ENCODE measurements at places on chromosomes 12 and 14.

GRCh38 chr12:203462-204260 is 10.3 kb downstream of the SLC6A12 start:
- no peak for DNase-seq

- no peak for DNase-seq
These were observed 159.8 kb downstream of the TGFB3 start for GRCh38 chr14:75821831-75822521.

DNA sequence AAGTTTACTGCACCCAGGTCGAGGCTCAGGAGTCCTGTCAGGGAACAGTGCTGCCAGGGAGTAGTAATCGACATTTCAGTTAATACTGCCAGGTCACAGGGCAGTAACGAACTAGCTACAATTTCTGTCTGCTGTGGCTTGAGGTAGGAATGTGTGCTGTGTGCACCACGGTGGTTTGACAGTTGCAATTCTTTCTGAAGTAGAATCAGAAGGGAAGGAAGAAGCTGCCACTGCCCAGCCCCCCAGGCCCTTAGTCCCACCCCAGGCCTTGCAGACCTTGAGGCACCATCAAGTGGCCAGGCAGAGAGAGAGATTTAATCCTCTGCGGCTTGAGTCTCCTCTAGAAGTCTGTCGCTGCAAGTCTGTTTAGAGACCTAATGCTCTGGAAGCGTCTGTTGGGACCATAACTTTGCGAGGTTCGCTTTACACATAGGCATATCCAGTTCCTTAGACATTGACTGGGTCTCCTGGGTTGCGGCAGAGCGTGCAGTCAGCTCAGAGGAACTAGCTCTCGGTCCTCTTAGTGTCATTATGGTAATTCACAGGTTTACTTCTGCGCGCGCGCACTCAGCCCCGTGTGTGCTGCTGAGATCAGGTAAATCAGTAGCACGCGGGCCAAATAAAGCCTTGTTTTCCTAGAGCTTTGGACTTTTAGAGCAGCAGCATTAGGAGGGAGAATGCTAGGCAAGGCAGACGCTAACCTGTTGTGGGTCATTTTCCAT is 9.8 kb downstream of the NKX2-1 start:
- DNase-seq = no peak

DNA sequence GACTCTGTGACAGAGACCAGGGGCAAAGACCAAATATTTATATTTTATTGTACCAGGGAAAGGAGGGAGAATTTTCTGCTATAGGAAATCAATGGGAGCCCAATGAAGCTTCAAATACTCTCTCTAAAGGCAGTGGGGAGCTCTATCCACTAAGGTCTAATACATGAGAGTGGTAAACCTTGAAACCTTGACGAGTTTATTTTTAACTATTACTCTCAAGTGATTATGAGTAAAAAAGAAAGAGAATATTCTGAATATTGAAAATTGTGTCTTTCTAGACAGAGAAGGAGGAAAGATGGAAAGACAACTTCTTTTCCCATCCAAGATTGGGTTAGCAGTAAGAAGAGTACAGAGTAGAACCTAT is 1722.1 kb upstream of the SEL1L start:
- no peak for DNase-seq

GRCh38 chr14:99207456-99207855 is 64.5 kb downstream of the BCL11B start:
- no peak for DNase-seq

DNA sequence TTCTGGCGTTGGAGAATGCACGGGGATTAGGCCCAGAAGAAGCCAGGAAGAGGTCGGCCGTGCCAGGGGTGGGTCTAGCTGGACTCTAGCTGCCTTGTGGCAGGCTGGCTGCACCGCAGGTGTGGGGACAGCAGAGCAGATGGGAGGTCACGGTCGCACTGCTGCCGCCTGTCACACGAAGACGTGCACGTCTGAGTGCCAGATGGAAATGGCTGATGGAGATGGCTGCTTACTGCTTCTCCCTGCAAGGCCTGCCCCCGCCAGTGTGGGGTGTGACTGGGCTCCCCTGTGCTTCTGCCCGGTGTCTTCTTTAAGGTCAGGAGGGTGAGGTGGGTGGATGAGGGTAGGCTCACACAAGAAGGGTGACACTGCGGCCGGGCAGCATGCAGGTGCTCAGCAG is 79.0 kb downstream of the MOK start:
- DNase-seq = no peak

GRCh38 chr14:99270458-99271220 is 1.4 kb downstream of the BCL11B start:
- DNase-seq = no peak

- DNase-seq = no peak
These were observed 224.9 kb downstream of the NTF3 start for GRCh38 chr12:5656836-5657235.

- DNase-seq = no peak
These were observed 8.9 kb downstream of the TGFB3 start for GRCh38 chr14:75972801-75973421.

GRCh38 chr12:95998611-95999286 is 2.6 kb upstream of the HAL start:
- DNase-seq = peak; percentile 42

DNA sequence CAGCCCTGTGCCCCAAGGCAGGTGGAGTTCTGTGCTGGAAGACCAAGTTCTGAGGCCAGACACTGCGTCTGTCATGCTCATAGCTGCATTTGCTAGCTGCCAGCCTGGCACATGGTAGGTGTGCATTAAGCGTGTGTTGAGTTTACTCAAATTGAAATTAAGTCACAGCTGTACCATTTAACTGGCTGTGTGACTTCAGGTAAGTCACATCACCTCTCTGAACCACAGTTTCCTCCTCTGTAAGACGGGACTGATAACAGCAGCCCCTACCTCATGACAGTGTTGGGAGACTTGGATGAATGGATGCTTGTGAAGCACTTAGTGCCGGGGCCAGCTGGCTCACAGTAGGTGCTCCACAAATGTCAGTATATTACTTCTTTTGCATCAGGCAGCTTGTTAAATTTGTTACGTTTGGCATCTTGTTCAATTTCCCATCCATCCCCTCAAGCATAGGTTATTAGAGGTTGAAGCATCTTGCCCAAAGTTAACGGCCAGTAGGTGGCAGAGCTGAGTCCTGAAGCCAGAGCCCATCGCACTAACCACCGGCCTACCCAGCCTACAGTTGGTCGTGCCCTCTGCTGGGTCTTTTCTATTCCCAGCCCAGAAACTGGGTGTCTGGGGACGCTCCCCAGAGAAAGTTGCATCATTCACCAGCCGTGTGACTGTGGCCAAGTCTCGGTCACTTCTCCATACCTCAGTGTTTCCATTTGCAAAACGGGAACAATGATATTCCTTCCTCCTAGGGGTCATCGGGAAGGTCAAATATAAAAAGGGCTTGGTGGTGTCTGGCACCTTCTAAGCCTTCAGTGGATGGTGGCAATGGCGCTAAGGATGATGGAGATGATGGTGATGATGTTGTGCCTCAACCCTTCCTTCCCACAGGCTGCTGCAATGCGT is 4.5 kb downstream of the DAO start:
- peak; percentile 56 for DNase-seq

GRCh38 chr12:53738406-53739213 is 11.4 kb upstream of the CALCOCO1 start:
- DNase-seq = no peak

DNA sequence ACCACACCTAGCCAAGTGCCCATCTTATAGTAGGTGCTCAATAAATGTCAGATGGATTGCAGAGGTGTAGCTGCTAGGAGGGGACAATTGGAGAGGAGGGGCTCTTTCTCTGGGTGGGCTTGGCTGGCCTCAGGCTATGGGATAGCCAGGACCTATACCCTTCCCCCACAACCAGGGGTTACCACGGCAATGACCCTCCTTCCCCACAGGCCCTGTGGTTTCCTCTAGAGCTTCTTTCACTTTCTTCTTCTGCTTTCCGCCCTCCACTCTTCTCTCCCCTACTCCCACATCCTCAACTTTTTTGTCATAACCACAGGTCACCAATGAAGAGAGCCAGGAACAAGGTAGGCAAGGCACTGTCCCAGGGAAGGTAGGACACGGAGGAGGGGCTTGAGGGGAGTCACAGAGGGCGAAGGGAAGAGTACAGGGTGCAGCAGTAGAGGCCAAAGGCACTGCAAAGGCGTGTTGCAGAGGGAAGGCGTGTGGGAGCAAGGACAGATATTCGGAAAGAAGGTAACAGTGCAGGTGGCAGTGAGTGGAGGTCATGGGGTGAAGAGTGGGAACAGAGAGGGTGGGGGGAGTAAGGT is 1.9 kb upstream of the ITGB7 start:
- DNase-seq = no peak

GRCh38 chr14:44963044-44963528 is 1.1 kb downstream of the TOGARAM1 start:
- no peak for DNase-seq

DNA sequence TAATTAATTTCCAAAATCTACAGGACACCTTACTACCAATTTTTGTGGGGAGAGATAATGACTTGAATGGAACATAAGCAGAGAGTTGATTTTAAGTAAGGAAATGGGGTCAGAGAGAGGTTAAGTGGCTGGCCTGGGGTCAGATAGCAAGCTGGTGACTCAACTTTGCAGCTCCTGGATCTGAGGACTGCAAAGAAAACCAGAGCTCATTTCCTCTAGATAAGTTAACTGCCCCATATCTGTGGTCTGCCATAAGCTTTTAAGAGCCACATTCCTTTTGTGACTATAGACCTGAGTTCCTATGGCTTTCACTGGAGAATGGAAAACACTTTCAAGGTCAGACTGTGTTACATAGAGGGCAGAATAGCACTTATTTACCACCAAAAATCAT is 201.2 kb upstream of the PRICKLE1 start:
- no peak for DNase-seq

GRCh38 chr12:14537088-14537487 is 30.6 kb downstream of the PLBD1 start:
- DNase-seq = no peak

- DNase-seq = no peak
These were observed 125.5 kb downstream of the SPTSSA start for GRCh38 chr14:34336501-34336900.

DNA sequence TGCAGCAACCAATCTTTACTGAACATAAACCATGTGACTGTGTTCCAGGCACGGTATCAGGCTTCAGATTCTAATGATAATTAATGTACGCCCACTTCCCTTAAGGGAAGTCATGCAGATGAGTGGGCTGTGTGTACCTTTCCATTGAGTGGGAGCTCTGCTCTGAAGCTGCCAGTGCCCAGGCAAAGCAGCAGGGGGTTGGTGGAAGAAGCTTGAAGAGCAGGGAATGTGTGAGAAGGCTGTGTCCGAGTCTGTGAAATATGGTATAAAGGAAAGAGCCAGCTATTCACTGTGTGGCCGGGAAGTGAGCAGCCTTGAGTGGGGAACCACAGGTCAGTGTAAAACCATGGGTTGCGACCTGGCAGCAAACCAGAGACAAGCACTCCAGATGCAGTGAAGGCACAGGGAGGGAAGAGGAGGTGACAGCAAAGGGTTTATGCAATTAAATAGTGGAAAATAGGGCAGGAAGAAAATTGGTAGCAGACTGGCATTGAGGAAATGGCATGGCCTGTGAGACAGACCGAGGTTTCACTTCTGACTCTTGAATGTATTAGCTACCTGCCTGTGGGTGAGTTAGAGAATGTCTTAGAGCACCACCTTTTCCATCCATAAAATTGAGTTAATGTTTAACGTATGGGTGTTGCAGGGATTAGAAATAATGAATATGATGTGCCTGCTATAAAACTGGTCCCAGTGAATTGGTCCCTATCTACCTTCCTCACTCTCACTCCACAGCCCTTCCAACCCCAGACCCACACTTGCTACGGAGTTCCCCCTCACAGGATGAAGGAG is 116.4 kb downstream of the NTF3 start:
- no peak for DNase-seq

- no peak for DNase-seq
These were observed 9.9 kb downstream of the PUS1 start for GRCh38 chr12:131939007-131939406.

DNA sequence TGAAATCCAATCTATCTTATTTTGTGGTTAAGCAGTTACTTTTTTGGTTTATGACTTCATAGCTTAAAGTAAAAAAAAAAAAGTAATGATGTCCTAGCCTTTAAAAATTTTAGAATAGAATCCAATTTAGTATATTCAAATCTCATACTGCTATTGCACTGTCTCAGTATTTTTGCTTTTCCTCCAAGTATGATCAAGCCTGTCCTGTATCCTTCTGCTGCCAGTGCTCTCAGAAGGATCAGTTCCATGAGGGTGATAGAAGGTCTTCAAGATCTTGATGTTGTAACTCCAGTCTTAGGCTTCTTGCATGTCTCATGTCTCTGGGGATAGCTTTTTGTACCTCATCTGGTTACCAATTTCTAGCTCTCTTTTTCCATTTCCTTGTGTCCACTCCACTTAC is 324.2 kb upstream of the FAR2 start:
- no peak for DNase-seq

DNA sequence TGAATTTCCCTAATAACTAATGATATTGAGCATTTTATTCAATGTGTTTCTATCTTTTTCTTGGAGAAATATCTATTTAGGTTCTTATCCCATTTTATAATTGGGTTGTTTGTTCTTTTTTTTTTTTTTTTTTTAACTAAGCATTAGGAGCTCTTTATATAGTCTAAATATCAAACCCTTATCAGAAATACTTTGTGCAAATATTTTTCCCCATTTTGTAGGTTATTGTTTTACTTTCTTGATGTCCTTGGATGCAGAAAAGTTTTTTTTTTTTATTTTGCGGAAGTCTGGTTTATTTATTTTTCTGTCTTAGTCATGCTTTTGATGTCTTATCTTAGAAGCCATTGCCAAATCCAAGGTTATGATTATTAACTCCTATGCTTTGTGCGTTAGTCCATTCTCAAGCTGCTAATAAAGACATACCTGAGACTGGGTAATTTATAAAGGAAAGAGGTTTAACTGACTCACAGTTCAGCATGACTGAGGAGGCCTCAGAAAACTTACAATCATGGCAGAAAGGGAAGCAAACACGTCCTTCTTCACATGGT is 434.3 kb upstream of the TBX3 start:
- DNase-seq = no peak

GRCh38 chr14:105026033-105026785 is 5.3 kb upstream of the CDCA4 start:
- no peak for DNase-seq

DNA sequence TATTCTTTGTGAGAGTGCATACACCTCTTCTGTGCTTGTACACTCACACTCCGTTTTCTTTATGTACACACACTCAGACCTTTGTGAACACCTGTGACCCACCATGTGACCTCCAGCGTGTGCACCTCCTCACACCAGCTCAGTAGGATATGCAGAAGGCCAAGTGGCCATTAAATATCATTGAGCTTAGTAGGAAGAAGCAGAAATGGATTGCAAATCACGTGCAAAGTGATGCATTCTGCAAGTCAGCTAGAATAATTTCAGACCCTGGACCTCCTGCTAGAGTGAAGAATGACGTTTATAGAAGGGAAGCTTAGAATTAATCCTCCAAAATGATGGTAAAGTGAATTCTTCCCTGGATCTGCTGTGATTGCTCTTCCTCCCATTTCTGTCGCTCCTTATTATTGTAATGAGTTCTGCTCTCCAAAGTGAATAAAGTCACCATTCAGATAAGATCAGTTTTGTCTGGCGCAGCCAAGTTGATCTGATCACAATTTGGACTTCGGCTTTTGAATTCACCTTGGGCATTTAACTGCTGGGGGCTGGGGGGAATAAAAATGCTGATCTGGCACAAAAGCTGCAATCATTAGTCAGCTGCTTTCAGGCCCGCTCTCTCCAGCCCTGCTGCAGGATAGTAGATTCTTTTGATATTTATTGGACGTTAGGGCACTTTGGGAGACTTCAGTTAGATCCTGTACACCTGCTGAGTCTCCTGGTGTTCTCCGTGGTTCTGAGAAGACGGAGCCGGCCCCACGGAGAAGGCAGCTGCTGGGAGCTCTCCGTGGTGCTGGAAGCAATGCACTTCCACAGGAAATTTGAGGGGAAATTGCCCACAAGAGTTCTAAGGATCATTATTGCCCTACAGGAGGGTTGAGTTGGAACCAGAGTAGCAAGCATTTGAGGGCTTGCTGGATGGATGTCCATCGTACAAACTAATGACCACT is 12.4 kb upstream of the NRXN3 start:
- no peak for DNase-seq
